ENCODE measurements at places on chromosomes 6 and 20. TPM values are rescaled to one million over a fixed set of nuclear protein-coding genes. Genes with fewer than 3 reads are reported as not detected.

FAM209A gene
- total RNA-seq, result not detected

RNF114 gene
- total RNA-seq, result 97.1 TPM

COL12A1 gene
- 194 TPM for total RNA-seq

PPIL6 gene
- total RNA-seq, result 3.1 TPM

NKAIN2 gene
- total RNA-seq, result not detected

ENPP1 gene
- total RNA-seq, result 0.81 TPM

HSPA1L gene
- not detected for total RNA-seq

GNRH2 gene
- total RNA-seq, result not detected

PAK1IP1 gene
- total RNA-seq, result 10.5 TPM

SLC35F1 gene
- under 0.01 TPM for total RNA-seq

KHDC1L gene
- not detected for total RNA-seq

TRIM10 gene
- total RNA-seq, result not detected

ANKEF1 gene
- under 0.01 TPM for total RNA-seq

OPN5 gene
- not detected for total RNA-seq

TUBB2B gene
- total RNA-seq, result 6.3 TPM

SDHAF4 gene
- total RNA-seq, result 12.5 TPM

HLA-DQB2 gene
- total RNA-seq, result not detected

BPIFB4 gene
- not detected for total RNA-seq

DAAM2 gene
- 12.2 TPM for total RNA-seq

MOCS1 gene
- total RNA-seq, result 18.0 TPM

FERMT1 gene
- total RNA-seq, result 2.3 TPM

SPATS1 gene
- total RNA-seq, result not detected

ACTR5 gene
- total RNA-seq, result 2.5 TPM

CHRNA4 gene
- total RNA-seq, result not detected

CD83 gene
- 0.16 TPM for total RNA-seq

MAS1 gene
- not detected for total RNA-seq

C20orf141 gene
- total RNA-seq, result not detected

KIF25 gene
- not detected for total RNA-seq

CUTA gene
- total RNA-seq, result 134 TPM

ZDHHC14 gene
- total RNA-seq, result 5.2 TPM

DEFB124 gene
- not detected for total RNA-seq

IL17F gene
- not detected for total RNA-seq

CST2 gene
- total RNA-seq, result 0.16 TPM

ASF1A gene
- total RNA-seq, result 7.6 TPM

Data from cardiac atrium fibroblast (primary cell).